Colonic mucosa (tissue), 4 donors: ENCODE measurements at places on chromosomes 4 and X. TPM values are rescaled to one million over a fixed set of nuclear protein-coding genes. Genes with fewer than 3 reads are reported as not detected.
A peak's percentile ranks its signal among the peaks of the same experiment; 100 is the strongest.

GRCh38 chr4:110798687-110799086 lies 175.8 kb upstream of the PITX2 start:
- no peak overlapping the region for H3K4me3 ChIP-seq
- H3K36me3 ChIP-seq: no peaks in the 10 kb centered on the region
- DNase-seq: peak; percentile 18
- H3K27me3 ChIP-seq: no peaks in the 10 kb centered on the region
- H3K4me1 ChIP-seq: no peaks in the 10 kb centered on the region
- H3K27ac ChIP-seq: no peak overlapping the region

GRCh38 chr4:98383431-98384106 lies 122.4 kb downstream of the RAP1GDS1 start:
- no peak overlapping the region for H3K27ac ChIP-seq
- H3K36me3 ChIP-seq: no peaks in the 10 kb centered on the region
- H3K27me3 ChIP-seq: no peaks in the 10 kb centered on the region
- no peaks in the 10 kb centered on the region for H3K4me1 ChIP-seq
- no peak for DNase-seq

DNA sequence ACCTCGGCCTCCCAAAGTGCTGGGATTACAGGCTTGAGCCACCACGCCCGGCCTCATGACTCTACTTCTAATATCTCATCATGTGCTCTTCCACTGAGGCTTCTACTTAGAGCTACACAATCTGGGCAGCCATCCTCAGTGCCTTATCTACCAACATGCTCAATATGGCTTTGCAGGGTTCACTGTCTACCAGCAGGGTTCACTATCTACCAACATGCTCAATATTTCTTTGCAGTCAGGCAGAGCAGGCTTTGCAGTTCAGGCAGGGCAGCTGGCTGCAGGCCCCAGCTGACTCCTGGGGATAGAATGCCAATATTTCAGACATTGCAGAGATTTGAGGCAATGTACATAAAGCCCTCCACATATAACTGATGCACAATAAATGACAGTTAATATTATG lies 47.5 kb downstream of the PKD2 start:
- no peaks in the 10 kb centered on the region for H3K27me3 ChIP-seq
- H3K36me3 ChIP-seq: no peaks in the 10 kb centered on the region
- peak; percentile 32 for DNase-seq
- H3K4me3 ChIP-seq: no peak overlapping the region

GRCh38 chr4:134695433-134695832 lies 493.8 kb upstream of the PABPC4L start:
- DNase-seq: no peak
- no peaks in the 10 kb centered on the region for H3K4me1 ChIP-seq

DNA sequence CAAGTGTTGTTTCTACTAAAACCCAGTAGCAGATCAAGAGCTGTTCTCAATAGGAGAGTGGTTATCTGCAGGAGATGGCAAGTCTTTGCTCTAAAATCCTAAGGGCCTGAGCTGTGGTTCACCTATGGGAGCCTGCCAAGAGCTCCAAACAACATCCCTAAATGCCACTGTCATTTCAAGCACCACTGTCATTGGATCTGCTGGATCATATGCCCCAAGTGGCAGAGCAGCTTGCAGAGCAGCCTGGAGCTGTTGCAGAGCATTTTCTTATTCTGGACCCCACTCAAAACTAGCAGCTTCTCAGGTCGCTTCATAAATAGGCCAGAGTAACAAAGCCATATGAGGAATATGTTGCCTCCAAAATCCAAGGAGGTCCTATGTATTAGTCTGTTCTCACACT lies 59.6 kb downstream of the KANTR start:
- no peak overlapping the region for H3K4me3 ChIP-seq
- no peak overlapping the region for H3K27ac ChIP-seq
- H3K27me3 ChIP-seq: no peaks in the 10 kb centered on the region
- DNase-seq: no peak

The FAM193A gene
- 18.0 TPM for total RNA-seq

The HTRA3 gene
- 5.0 TPM for total RNA-seq

DNA sequence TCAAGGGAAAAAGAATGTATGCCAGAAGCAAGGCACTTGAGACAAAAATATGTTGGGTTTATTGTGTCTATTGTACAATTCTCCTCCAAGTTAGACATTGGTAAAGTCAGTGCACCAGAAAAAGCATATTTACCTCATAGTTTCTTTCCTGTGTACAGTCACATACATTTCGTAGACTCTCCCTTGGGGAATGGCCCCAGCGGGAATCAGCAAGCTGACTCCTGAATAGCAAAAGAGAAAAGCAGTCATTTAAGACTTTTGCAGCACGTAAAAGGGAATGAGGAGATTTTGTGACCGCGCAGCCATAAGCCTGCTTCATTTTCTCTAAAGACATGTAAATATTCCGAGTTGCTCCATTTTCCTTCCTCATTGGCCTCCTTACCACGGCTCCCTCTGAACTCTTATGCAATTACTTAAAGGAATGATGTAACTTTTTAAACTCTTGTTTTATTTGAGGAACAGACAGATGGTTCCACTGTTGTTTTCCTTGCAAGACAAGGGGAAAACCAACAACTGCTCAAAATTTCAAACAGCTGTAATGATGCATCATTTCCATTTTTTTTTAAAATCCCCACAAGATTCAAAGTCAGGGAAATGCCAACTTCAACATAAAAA lies 332.7 kb downstream of the UNC5C start:
- H3K27ac ChIP-seq: no peak overlapping the region
- no peak for DNase-seq
- no peaks in the 10 kb centered on the region for H3K27me3 ChIP-seq

The TMEM255A gene
- total RNA-seq: 2.6 TPM

The CYSLTR1 gene
- 0.64 TPM for total RNA-seq

DNA sequence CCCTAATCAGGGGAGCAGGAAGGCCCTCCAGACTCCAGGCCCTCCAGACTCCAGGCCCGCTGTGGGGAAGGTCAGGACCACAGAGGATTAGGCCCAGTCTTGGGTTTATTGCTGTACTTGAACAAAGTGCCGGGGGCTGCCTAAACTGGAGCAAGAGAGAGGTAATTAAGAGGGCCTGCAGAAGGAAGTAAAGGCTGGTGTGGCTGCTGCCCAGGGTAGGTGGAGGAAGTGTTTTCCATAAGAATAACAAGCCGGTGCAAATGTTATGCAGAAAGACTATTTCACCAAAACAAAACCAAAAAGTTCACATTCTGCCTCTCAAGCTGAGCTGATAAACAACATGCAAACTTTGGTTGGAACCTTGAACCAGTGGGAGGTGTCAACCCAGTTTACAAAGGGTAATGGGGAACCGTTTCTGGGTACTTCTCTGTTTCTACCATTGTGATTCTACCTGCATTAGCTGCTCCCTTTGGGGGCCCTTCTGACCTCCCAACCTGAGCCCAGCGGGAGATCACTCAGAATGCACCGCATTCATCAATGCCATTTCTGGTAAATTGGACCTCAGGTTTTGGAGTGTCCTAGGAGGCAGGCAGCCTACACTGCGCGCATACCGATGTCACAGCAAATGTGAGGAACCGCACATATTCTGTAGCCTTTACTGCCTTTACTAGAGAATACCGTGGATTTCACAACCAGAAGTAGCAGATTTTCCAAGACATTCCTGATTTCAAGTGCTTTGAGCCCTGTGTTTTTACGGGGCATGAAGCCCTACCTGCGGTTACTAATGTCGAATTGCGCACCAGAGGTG lies 59.7 kb upstream of the BCOR start:
- peaks cover 41% of the 10 kb centered on the region for H3K27me3 ChIP-seq
- H3K36me3 ChIP-seq: no peaks in the 10 kb centered on the region
- DNase-seq: no peak
- peak overlapping the region; percentile 38 for H3K4me3 ChIP-seq
- H3K27ac ChIP-seq: peak overlapping the region; percentile 32

- no peaks in the 10 kb centered on the region for H3K27me3 ChIP-seq
- no peak overlapping the region for H3K27ac ChIP-seq
- H3K36me3 ChIP-seq: no peaks in the 10 kb centered on the region
- H3K4me3 ChIP-seq: no peak overlapping the region
Observed at GRCh38 chrX:31603411-31604120, 531.7 kb upstream of the FTHL17 start.

The RASL11B gene
- total RNA-seq: not detected

GRCh38 chr4:138226351-138226750 lies 15.8 kb downstream of the SLC7A11 start:
- H3K36me3 ChIP-seq: no peaks in the 10 kb centered on the region
- H3K4me3 ChIP-seq: no peak overlapping the region

GRCh38 chrX:38407126-38407525 lies 54.7 kb downstream of the OTC start:
- no peaks in the 10 kb centered on the region for H3K27me3 ChIP-seq
- no peak overlapping the region for H3K27ac ChIP-seq
- H3K4me3 ChIP-seq: no peak overlapping the region
- no peaks in the 10 kb centered on the region for H3K36me3 ChIP-seq
- H3K4me1 ChIP-seq: no peaks in the 10 kb centered on the region

DNA sequence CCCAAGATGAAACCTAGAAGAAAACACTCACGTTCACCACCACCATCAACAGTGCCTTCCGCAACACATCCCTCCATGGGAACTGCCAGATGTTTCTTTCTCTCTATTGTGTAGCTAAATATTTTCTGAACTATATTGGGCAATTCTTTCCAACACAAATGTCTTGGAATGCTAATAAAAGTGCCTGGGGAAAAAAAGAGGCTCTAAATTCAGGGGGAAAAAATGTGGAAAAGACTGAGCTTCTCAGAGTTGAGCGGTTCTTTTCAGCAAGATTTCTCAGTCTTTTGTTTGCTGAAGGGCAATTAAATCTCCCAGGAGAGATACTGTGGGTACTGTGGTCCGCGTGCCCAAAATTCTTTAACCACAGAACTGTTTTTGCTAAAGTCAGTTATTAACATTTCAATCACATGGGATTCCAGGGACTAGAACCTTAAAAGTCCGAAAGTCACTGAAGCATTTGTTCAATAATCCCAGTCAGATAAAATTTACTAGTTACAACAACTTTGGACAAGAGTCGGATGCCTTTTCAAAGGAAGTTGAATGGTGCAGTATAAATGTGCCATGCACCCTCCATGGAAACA lies 51.9 kb upstream of the DHRSX start:
- H3K27ac ChIP-seq: no peak overlapping the region
- H3K4me1 ChIP-seq: no peaks in the 10 kb centered on the region
- H3K4me3 ChIP-seq: no peak overlapping the region
- H3K36me3 ChIP-seq: no peaks in the 10 kb centered on the region
- no peak for DNase-seq

The UCP1 gene
- total RNA-seq: not detected

- DNase-seq: no peak
- no peaks in the 10 kb centered on the region for H3K4me1 ChIP-seq
- no peaks in the 10 kb centered on the region for H3K27me3 ChIP-seq
- H3K27ac ChIP-seq: no peak overlapping the region
- no peaks in the 10 kb centered on the region for H3K36me3 ChIP-seq
Observed at GRCh38 chr4:24877868-24878635, 34.8 kb downstream of the CCDC149 start.

The PNCK gene
- total RNA-seq: 11.1 TPM

GRCh38 chr4:5027346-5027745 lies 8.1 kb upstream of the CYTL1 start:
- no peak overlapping the region for H3K4me3 ChIP-seq
- no peaks in the 10 kb centered on the region for H3K27me3 ChIP-seq
- no peaks in the 10 kb centered on the region for H3K36me3 ChIP-seq
- no peak overlapping the region for H3K27ac ChIP-seq

- no peaks in the 10 kb centered on the region for H3K27me3 ChIP-seq
- no peak for DNase-seq
- no peaks in the 10 kb centered on the region for H3K4me1 ChIP-seq
- no peak overlapping the region for H3K27ac ChIP-seq
- no peaks in the 10 kb centered on the region for H3K36me3 ChIP-seq
- H3K4me3 ChIP-seq: no peak overlapping the region
Observed at GRCh38 chr4:57333684-57334083, 223.5 kb upstream of the IGFBP7 start.

The HADH gene
- 121 TPM for total RNA-seq

- H3K36me3 ChIP-seq: no peaks in the 10 kb centered on the region
- DNase-seq: no peak
- H3K27ac ChIP-seq: no peak overlapping the region
Observed at GRCh38 chr4:174023641-174024040, 259.8 kb downstream of the FBXO8 start.

The GYG2 gene
- 22.0 TPM for total RNA-seq

DNA sequence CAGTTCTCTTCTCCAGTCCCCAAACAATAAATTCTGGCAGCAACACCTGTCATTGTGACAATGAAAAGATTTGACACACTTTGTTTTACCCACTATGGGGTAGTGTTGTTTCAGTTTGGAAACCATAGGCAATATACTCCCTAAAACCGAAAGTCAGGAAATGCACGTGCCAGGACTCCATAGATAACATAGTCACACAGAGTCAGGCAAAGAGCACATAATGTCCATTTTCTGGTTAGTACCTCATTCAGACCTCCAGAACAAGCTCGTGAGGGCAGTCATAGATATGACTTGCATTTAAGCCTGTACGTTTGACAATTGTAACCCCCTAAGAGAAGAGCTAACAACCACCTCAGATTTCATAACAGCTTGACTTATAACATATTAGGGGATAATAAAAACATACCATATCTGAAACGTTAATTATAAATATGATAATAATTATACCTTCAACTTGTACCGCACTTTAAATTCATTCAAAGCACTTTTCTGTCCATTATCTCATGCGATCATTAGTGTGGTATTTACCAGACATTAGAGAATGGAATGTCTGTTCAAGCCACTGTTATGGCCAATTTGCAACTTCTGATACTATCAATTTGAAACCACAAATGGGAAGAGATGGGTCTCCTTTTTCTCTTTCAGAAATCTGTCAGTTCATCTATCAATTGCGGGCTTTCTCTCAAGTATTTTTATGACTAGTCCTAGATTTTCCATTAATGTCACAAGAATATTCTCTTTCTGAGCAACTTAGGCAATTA lies 147.4 kb downstream of the LDB2 start:
- H3K4me1 ChIP-seq: no peaks in the 10 kb centered on the region
- DNase-seq: no peak
- no peaks in the 10 kb centered on the region for H3K27me3 ChIP-seq
- H3K36me3 ChIP-seq: no peaks in the 10 kb centered on the region
- no peak overlapping the region for H3K27ac ChIP-seq

- H3K4me3 ChIP-seq: no peak overlapping the region
- no peak for DNase-seq
- no peaks in the 10 kb centered on the region for H3K4me1 ChIP-seq
- H3K36me3 ChIP-seq: no peaks in the 10 kb centered on the region
Observed at GRCh38 chrX:96615448-96615847, 69.2 kb upstream of the DIAPH2 start.

GRCh38 chrX:153396320-153397195 lies 4.6 kb downstream of the PNMA6E start:
- H3K27me3 ChIP-seq: no peaks in the 10 kb centered on the region
- no peak overlapping the region for H3K27ac ChIP-seq
- H3K4me1 ChIP-seq: no peaks in the 10 kb centered on the region
- H3K4me3 ChIP-seq: no peak overlapping the region

- no peaks in the 10 kb centered on the region for H3K4me1 ChIP-seq
- H3K4me3 ChIP-seq: no peak overlapping the region
- no peak overlapping the region for H3K27ac ChIP-seq
- H3K27me3 ChIP-seq: no peaks in the 10 kb centered on the region
- H3K36me3 ChIP-seq: no peaks in the 10 kb centered on the region
- no peak for DNase-seq
Observed at GRCh38 chr4:97558204-97558778, 585.0 kb downstream of the STPG2 start.

The ZNF330 gene
- total RNA-seq: 29.7 TPM
